ENCODE measurements at places on chromosomes 13 and 19. TPM values are rescaled to one million over a fixed set of nuclear protein-coding genes. Genes with fewer than 3 reads are reported as not detected.

- H3K4me3 ChIP-seq = no peak overlapping the region
- H3K4me1 ChIP-seq = peaks cover 10% of the 10 kb centered on the region
- H3K36me3 ChIP-seq = peaks cover 18% of the 10 kb centered on the region
Measured at GRCh38 chr19:2424686-2425621, 2.4 kb downstream of the TIMM13 start.

GRCh38 chr13:111917901-111918300 lies 149.0 kb upstream of the SOX1 start:
- no peak overlapping the region for H3K4me3 ChIP-seq
- no peaks in the 10 kb centered on the region for H3K4me1 ChIP-seq
- H3K36me3 ChIP-seq = no peaks in the 10 kb centered on the region
- no peak for DNase-seq

- no peaks in the 10 kb centered on the region for H3K27me3 ChIP-seq
- DNase-seq = no peak
Measured at GRCh38 chr13:101242720-101243119, 173.6 kb downstream of the NALCN start.

GRCh38 chr19:55516878-55517620 lies 19.9 kb downstream of the SBK2 start:
- H3K4me3 ChIP-seq = peak overlapping the region; percentile 55
- DNase-seq = peak; percentile 94
- no peaks in the 10 kb centered on the region for H3K36me3 ChIP-seq
- H3K4me1 ChIP-seq = peaks cover 3% of the 10 kb centered on the region

DNA sequence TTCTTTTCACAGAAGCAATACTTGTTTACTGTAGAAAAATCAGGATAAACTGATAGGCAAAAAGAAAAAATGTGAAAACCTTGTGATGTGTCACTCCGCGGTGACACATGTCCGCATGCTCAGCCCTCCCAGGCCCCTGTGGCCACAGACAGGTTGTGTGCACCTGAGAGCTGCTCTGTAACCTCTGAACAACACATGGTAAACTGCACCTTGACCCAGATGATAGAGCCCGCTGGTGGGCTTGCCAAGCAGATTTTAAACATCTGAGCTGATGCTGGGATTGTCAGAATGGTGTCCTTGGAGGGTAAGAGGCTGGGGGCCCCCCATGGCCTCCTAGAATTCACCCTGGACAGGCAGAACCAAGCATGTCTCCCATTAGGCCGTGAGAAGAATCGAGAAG lies 33.8 kb downstream of the DHRS12 start:
- peaks cover 11% of the 10 kb centered on the region for H3K4me1 ChIP-seq
- no peak for DNase-seq
- no peaks in the 10 kb centered on the region for H3K27me3 ChIP-seq
- no peak overlapping the region for H3K4me3 ChIP-seq

GRCh38 chr13:66536746-66537145 lies 693.4 kb downstream of the PCDH9 start:
- no peak overlapping the region for H3K4me3 ChIP-seq
- no peak overlapping the region for H3K27ac ChIP-seq
- H3K27me3 ChIP-seq = no peaks in the 10 kb centered on the region
- H3K36me3 ChIP-seq = no peaks in the 10 kb centered on the region
- H3K4me1 ChIP-seq = no peaks in the 10 kb centered on the region

- no peak for DNase-seq
- no peak overlapping the region for H3K27ac ChIP-seq
- H3K36me3 ChIP-seq = no peaks in the 10 kb centered on the region
- no peak overlapping the region for H3K4me3 ChIP-seq
- no peaks in the 10 kb centered on the region for H3K4me1 ChIP-seq
Measured at GRCh38 chr13:77833331-77833863, 85.2 kb downstream of the EDNRB start.

- H3K27me3 ChIP-seq = no peaks in the 10 kb centered on the region
- no peak overlapping the region for H3K4me3 ChIP-seq
- no peaks in the 10 kb centered on the region for H3K36me3 ChIP-seq
- DNase-seq = no peak
Measured at GRCh38 chr13:62337109-62337880, 921.6 kb upstream of the PCDH20 start.

- H3K27ac ChIP-seq = no peak overlapping the region
- no peak for DNase-seq
- peak overlapping the region; percentile 48 for H3K4me3 ChIP-seq
Measured at GRCh38 chr13:113862931-113863523, 849 bp downstream of the GAS6 start.

DNA sequence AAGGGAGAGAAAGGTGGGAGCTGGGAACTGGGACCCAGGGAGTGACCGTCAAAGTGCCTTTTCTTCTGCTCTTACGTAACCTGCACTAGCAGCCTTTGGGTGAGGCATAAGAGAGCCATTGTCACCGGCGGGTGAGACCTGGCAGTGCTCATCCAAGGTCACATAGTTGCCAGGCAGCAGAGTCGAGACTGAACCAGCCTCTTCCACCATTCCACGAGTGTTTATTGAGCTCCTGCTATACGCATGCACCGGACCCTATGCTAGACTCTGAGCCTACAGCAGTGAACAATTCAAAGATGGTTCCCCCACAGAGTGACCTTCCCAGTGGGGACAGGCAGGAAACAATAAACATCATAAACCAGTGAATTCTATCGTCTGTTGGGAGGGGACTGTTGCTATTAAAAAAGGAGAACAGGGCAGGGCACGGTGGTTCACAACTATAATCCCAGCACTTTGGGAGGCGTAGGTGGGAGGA lies 18.6 kb upstream of the STRN4 start:
- DNase-seq = no peak
- no peaks in the 10 kb centered on the region for H3K27me3 ChIP-seq
- no peak overlapping the region for H3K4me3 ChIP-seq
- H3K27ac ChIP-seq = no peak overlapping the region

GRCh38 chr19:7199613-7200533 lies 94.3 kb downstream of the INSR start:
- peaks cover 18% of the 10 kb centered on the region for H3K4me1 ChIP-seq
- no peaks in the 10 kb centered on the region for H3K36me3 ChIP-seq
- H3K27me3 ChIP-seq = peaks cover 18% of the 10 kb centered on the region
- H3K27ac ChIP-seq = no peak overlapping the region

DNA sequence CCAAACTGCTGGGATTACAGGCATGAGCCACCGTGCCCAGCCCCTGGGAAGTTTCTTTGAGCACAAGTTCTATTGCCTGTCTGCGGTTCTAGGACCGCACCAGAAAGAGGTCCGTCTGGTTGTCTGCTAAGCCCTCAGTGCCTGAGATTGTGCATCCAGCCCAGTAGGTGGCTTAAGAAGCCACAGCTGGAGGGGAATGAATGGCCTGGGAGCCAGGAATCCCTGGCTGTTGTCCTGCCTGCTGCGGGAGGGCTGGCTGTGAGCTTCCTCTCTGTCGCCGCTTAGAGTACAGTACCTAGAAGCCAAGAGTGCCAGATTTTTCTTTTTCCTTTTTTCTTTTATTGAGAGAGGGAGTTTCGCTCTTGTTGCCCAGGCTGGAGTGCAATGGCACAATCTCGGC lies 4.2 kb upstream of the TYK2 start:
- no peaks in the 10 kb centered on the region for H3K27me3 ChIP-seq
- H3K27ac ChIP-seq = no peak overlapping the region
- H3K4me3 ChIP-seq = no peak overlapping the region
- H3K4me1 ChIP-seq = peaks cover 20% of the 10 kb centered on the region

- H3K27ac ChIP-seq = peak overlapping the region; percentile 98
- H3K27me3 ChIP-seq = no peaks in the 10 kb centered on the region
- peaks cover 56% of the 10 kb centered on the region for H3K4me1 ChIP-seq
- no peaks in the 10 kb centered on the region for H3K36me3 ChIP-seq
Measured at GRCh38 chr19:35213663-35214632, 14.6 kb downstream of the FAM187B start.

DNA sequence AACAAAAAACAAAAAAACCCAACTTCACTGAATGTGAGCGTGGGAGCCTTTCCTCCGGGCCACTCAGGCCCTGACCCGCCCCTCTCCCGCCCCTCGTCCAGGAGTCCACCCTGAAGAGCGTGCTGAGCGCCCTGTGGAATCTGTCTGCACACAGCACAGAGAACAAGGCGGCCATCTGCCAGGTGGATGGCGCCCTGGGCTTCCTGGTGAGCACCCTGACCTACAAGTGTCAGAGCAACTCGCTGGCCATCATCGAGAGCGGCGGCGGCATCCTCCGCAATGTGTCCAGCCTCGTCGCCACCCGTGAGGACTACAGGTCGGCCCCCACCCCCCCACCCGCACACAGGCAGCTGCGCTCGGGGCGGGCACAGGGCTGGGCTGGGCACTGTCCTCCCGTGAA lies 11.9 kb downstream of the APC2 start:
- no peak overlapping the region for H3K27ac ChIP-seq
- DNase-seq = no peak
- no peaks in the 10 kb centered on the region for H3K36me3 ChIP-seq
- peaks cover 14% of the 10 kb centered on the region for H3K27me3 ChIP-seq

DNA sequence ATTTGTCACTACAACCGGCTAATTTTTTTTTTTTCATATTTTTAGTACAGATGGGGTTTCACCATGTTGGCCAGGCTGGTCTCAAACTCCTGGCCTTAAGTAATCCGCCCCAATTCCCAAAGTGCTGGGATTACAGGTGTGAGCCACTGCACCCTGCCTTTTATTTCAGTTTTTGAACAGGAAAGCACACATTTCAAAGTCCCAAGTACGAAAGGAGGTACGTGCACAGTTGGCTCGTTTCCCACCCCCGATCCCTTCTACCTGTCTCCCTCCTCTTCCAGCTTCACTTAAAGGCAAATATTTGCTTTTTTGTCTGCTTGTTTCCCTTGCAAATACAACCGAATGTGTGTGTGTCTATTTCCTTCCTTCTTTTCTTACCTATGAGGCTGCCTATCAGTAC lies 30.5 kb downstream of the ZIC5 start:
- no peak overlapping the region for H3K4me3 ChIP-seq
- no peaks in the 10 kb centered on the region for H3K36me3 ChIP-seq

- DNase-seq = no peak
- H3K36me3 ChIP-seq = no peaks in the 10 kb centered on the region
- no peaks in the 10 kb centered on the region for H3K27me3 ChIP-seq
- H3K4me3 ChIP-seq = no peak overlapping the region
- H3K4me1 ChIP-seq = peaks cover 13% of the 10 kb centered on the region
Measured at GRCh38 chr13:41383386-41383785, 72.3 kb downstream of the NAA16 start.

DNA sequence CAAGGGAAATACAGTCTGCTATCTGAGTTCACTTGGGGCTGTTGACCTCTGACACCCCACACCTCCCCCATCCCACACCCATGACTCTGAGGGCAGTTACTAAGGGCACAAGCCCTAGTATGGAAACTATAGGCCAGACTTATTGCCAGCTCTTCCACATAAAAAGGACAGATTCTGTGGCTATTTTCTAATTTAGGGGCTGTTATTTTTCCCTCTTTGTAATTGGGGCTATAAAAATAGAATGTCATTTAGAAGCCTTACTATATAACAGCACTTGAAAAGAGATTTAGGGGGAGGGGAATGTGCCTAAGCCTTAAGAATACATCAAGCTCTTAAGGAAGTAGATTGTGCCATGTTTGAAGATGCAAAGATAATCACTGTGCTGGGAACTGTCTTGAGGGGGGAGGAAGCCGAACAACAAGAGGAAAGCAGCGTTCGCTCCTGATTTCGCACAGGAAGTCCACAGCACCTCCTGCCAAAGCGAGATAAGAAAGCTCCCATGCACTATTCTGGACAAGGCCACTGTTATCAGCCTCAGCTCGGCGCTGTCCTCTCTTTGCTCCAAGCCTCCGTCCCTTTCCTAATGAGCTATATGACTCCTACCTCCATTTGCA lies 86.6 kb downstream of the FLT1 start:
- no peak overlapping the region for H3K27ac ChIP-seq
- DNase-seq = no peak
- peaks cover 18% of the 10 kb centered on the region for H3K4me1 ChIP-seq
- no peak overlapping the region for H3K4me3 ChIP-seq
- H3K36me3 ChIP-seq = no peaks in the 10 kb centered on the region
- H3K27me3 ChIP-seq = no peaks in the 10 kb centered on the region

GRCh38 chr13:68550330-68550729 lies 1320.2 kb upstream of the PCDH9 start:
- no peak overlapping the region for H3K4me3 ChIP-seq
- no peaks in the 10 kb centered on the region for H3K36me3 ChIP-seq
- H3K27ac ChIP-seq = no peak overlapping the region
- H3K4me1 ChIP-seq = no peaks in the 10 kb centered on the region
- DNase-seq = no peak

DNA sequence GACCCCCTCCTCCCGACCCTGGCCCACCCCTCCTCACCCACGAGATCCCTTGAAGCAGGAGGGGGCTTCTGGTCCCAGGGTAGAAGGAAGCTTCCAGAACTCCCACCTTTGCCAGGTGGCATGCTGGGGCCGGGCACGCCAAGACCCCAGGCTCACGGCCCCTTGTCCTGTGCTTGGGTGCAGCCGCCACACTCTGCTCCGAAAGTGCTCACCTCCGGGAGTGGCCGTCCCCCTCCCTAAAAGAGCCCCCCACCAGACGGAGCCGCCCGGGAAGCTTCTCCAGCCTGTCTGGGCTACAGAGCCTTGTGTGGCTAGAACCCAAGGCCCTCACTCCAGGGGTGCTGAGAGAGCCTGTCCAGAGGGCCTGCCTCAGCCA lies 1.8 kb upstream of the EFNA2 start:
- H3K36me3 ChIP-seq = peaks cover 16% of the 10 kb centered on the region
- no peak overlapping the region for H3K27ac ChIP-seq
- no peak for DNase-seq
- peaks cover 5% of the 10 kb centered on the region for H3K4me1 ChIP-seq
- H3K27me3 ChIP-seq = peaks cover 21% of the 10 kb centered on the region
- no peak overlapping the region for H3K4me3 ChIP-seq

- H3K4me3 ChIP-seq = no peak overlapping the region
- H3K36me3 ChIP-seq = no peaks in the 10 kb centered on the region
- DNase-seq = peak; percentile 83
- no peak overlapping the region for H3K27ac ChIP-seq
Measured at GRCh38 chr19:2648528-2648937, 54.0 kb downstream of the GNG7 start.

- no peaks in the 10 kb centered on the region for H3K27me3 ChIP-seq
- DNase-seq = peak; percentile 84
- peak overlapping the region; percentile 49 for H3K4me3 ChIP-seq
- H3K36me3 ChIP-seq = peaks cover 2% of the 10 kb centered on the region
- H3K27ac ChIP-seq = no peak overlapping the region
Measured at GRCh38 chr19:12769689-12770088, 5.7 kb downstream of the HOOK2 start.

The TARM1 gene
- total RNA-seq = not detected

The CD320 gene
- 59.0 TPM for total RNA-seq

The REEP6 gene
- 2.4 TPM for total RNA-seq

The GNA15 gene
- 44.1 TPM for total RNA-seq

The METTL21C gene
- not detected for total RNA-seq

The TMED1 gene
- total RNA-seq = 15.0 TPM

The GIPC3 gene
- 0.14 TPM for total RNA-seq

The PDE4C gene
- not detected for total RNA-seq

The LAIR1 gene
- 11.3 TPM for total RNA-seq

The C19orf25 gene
- total RNA-seq = 21.3 TPM

The KLK2 gene
- 0.51 TPM for total RNA-seq

The RXFP2 gene
- total RNA-seq = not detected

The SIGLEC5 gene
- not detected for total RNA-seq
